T-helper 9 cell (primary cell): ENCODE measurements at places on chromosomes 5 and 9.

- DNase-seq, result no peak
Measured at GRCh38 chr5:120122703-120123102, 341.4 kb upstream of the PRR16 start.

DNA sequence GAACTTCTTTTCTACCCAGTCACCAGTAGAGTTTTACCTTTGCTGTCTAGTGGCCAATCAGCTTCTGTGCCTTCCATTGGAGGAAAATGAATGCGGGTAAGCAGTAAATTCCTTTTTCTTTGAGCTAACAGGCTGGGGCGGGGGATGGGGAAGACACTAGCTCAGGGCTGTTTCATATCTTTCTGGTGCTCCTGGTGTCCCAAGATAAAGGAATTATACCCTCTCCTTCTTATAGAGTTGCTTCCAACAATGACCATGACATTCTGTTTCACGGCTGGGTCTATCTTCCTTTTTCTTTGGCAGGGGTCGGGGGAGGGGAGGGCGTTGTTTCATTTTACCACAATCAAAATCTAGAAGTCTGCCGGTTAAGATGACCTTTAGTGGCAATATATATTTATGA lies 51.2 kb upstream of the RPS23 start:
- DNase-seq, result no peak

DNA sequence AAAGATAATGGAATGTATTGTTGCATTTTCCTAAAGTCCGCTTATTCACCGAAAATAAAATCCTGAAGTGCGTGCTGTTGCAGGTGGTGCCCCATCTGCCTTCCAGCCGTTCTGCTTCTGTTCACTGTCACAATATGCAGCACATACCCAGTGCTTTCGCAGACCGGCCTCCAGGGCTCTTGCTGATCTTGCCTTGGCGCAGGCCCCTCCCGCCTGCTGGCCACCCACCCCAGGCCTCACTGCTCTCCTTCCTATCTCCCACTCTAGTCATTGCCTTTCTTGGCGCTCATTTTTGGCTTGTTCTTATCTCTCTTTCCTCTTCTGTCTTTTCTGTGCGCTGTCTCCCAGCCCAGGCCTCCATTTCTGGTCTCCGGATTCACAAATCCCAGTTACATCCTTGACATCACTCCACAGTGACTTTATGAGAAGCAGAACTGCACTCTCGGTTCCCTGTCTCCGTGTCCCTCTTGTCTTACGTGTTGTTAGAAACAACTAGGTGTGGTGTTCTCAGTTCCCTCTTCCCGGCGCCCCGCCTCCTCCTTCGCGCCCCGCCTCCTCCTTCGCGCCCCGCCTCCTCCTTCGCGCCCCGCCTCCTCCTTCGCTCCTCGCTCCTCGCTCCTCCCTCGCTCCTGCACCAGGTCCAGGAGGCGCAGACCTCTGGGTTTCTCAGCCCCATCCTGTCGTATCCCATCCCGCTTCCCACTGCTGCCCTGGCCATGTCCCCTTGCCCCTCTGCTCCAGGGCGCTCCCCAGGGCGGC lies 201.7 kb upstream of the OTULINL start:
- no peak for DNase-seq

GRCh38 chr9:129586245-129586644 lies 34.7 kb downstream of the C9orf50 start:
- no peak for DNase-seq

GRCh38 chr9:97717866-97718265 lies 20.7 kb upstream of the XPA start:
- no peak for DNase-seq

DNA sequence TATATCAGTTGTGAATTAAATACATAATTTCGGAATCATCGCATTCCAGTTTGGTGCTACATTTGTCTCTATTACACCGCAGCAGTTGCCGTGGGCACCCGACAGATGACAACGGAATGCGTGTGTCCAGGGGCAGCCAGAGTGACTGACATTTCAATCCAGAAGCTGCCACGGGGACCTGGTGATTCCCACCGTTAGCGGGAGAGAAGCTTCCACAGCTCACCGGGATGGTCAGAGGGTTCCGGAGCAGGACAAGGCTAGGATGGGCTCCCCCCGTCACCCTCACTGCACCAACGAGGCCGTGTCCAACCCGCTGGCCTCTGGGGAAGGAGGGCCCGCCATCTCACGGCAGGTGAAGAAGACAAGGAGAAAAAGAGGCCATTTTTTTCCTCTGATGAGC lies 86.8 kb downstream of the GTF3C4 start:
- no peak for DNase-seq
